ENCODE measurements at places on chromosomes 2 and 18.

DNA sequence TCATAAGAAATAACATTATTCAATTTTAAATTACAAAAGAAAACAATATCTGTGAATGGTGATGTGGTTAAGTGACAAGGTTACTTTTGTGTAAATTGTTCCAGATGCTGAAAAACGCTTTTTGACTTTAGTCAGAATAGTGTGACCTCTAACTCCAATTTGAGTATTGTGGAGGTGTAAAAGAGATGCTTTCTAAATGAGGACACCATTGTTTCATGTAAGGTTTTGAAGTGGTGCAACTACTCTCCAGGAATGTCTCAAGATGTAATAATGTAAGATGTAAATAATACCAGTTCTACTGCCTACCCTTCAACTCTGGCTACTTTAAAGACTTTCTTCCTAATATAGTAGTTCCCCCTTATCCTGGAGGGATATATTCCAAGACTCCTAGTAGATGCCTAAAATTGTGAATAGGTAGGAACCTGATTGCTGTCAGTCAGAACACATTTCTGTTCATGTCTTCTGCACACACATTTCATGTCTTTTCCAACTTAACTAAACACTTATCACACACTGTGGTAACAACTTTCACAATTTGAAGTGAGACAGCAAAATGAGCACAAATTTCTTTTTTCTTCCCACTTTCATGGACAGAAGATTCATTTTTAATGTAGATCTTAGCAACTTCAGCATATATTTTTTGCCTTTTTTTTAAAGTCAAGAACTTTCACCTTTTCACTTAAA lies 39.1 kb upstream of the PPP1R1C start:
- no peak for DNase-seq

DNA sequence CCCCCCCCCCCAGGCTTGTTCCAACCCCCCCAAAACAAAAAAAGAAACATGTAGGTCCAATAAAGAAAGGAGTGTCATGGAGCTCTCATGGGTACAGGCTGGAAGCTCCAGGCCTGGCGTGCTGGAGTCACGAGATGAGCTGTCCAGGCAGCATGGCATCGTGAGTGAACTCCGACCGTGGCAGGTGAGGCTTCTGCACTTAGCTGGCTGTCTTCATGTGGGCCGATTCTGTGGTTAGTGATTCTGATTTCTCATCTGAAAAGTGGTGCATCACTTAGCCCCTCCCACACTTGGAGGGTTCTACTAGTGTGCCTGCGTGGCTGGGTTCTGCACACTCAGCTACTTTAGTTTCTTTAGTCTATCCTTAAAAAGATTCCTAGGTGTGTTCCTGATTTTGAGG lies 126.4 kb upstream of the MGAT5 start:
- peak; percentile 51 for DNase-seq

DNA sequence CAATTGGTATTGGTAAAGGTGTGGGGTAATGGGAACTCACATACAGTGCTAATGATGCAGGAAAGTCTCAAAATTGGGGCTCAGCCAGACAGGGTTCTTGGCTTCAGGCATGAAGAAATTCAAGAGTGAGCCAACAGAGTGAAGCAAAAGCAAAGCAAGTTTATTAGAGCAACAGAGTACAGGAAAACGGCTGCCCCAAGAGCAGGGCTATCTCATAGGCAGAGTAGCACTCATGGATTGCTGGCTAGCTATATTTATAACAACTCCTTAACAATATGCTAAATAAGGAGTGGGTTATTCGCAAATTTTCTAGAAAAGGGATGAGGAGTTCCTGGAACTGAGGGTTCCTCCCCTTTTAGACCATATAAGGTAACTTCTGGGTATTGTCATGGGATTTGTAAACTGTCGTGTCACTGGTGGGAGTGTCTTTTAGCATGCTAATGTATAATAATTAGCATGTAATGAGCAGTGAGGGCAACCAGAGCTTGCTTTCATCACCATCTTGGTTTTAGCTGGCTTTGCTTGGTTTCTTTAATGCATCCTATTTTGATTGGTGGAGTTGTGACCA lies 233.8 kb upstream of the NOL4 start:
- DNase-seq: no peak

GRCh38 chr2:170341684-170342623 lies 164.0 kb downstream of the MYO3B start:
- no peak for DNase-seq

DNA sequence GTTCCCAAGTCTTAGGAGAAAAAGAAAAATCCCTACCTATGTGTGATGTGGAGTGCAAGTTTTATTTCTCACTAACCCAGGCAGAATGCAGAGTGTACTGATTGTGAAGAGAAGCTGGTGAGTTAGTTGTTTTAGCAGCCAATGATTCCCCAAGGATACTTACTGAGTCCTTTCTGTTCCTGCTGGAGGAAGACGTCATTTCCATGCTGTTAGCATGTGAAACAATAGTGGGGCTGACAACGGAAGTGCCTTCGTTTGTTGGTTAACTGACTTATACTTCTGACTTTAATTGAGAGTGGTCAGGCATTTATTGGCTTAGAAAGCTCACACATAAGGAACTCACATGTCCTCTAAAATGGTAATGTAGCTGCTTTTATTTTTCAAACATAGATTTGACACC lies 180.6 kb downstream of the MC4R start:
- no peak for DNase-seq

DNA sequence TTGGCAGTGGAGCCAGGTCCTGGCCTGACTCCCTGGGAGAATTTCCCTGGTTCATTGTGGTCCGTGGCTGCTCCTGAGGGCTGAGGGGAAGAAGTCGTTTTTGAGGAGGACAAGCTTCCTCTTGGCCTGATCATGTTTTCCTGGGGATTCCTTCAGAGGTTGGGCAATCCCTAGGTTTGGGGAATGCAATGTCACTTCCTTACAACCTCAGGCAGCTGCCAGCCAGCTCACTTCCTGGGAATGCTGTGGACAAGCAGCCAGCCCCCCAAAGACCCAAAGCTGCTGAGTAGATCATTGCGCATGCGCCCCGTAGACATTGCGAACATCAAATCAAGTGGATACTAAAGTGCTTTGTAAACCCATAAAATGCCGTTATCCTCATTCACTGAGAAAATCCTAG lies 7.7 kb upstream of the DNMT3A start:
- no peak for DNase-seq

DNA sequence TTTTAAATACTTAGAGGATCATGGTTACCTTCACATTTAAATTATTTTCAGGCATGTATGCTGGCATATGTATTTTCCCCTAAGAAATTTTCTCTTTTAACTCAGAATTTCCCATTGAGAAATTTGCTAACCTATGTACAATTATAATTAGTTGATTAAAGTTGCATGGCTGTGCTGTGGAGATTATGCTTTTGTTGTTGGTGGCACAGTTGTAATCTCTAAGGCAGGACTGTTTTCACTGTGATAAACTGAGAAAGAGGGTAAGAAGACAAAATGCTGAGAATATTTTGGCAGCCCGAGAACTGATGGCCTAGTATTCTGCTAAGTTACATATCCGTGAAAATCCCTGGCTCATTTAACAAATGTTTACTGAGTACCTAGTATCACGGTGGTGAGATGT lies 1.4 kb downstream of the VRK2 start:
- DNase-seq: no peak

GRCh38 chr2:148932536-148932935 lies 57.5 kb downstream of the KIF5C start:
- no peak for DNase-seq

- DNase-seq: no peak
Observed at GRCh38 chr2:26412091-26412673, 10.5 kb downstream of the DRC1 start.

DNA sequence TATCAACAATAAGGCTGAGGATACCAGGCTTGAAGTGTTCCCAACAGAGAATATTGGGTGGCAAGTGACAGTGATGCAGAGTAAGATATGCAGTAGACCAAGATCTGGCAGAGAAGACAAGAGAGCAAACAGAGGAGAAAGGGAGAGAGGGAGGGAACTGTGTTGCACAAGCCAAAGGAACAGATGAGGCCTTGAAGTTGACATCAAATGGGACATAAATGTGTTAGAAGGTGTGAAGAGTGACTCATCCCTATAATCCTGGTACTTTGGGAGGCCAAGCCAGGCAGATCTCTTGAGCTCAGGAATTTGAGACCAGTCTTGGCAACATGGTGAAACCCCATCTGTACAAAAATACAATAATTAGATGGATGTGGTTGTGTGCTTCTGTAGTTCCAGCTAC lies 342.9 kb downstream of the PARD3B start:
- DNase-seq: no peak

DNA sequence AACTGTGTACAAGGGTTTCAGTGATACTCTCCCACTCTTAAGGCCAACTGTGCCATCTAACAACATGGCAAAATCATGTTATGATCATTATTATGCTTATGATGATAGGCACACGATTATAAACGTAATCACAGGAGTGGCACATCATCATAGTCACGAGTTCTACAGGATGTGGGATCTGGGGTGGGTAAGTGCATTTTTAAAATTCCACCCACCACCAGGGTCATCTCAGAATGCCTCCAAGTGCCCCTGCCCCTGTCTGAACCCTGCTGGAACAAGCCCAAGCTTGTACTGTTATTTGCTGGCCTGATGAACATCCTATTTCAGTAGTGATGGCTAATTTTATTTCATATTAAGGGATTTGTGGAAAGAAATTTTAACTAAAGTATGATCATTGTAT lies 117.8 kb downstream of the PTPRM start:
- no peak for DNase-seq

DNA sequence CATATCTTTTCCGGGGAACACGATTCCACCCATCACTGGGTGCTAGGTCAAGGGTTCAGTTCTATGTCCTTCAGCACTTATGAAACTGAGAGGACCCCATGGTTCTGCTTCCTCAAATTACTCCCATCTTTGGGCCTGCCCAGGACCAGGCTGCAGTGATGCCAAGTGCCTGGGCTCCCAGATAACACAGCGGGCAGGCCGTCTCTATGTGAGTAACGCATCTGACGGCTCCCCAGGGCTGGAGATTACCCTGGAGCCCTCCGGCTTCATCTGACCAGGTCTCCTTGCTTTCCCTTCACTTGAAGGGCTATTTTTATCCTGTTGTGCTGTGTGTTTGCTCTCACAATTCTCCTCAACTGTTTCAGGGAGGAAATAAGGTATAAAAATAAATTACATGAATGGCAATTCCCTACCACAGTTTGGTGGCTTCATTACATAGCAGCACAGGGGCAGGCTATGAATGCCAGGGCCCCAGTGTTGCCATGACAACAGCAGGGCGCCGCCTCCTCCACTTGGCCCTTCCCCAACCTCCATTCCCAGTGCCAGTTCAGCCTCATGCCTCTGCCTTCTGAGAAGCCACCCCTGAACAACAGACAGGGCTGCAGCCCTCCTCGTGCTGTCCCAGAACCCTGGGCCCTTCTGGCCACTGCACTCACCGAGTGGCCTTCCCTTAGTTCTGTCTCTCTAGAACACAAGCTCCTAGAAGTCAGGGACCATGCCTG lies 25.4 kb upstream of the TMEM131 start:
- no peak for DNase-seq

DNA sequence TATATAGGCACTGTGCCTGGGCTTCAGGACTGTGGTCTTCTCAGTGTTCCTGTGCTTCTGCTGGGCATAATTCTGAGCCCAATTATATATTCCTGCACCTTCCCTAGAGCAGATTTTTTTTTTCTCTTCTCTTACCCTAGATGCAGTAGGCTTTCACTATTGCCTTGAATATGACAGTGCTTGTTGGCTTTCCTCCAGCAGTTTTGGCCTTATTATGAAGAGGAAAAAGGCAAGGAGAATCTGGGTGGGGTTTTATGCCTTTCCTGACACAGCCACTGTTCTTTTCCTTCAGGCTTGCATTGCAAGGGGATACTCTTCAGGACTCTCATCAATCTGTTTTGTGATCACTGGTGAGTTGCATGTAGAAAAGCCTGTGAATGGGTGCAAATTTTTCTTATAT lies 221.9 kb upstream of the CELF4 start:
- DNase-seq: no peak

DNA sequence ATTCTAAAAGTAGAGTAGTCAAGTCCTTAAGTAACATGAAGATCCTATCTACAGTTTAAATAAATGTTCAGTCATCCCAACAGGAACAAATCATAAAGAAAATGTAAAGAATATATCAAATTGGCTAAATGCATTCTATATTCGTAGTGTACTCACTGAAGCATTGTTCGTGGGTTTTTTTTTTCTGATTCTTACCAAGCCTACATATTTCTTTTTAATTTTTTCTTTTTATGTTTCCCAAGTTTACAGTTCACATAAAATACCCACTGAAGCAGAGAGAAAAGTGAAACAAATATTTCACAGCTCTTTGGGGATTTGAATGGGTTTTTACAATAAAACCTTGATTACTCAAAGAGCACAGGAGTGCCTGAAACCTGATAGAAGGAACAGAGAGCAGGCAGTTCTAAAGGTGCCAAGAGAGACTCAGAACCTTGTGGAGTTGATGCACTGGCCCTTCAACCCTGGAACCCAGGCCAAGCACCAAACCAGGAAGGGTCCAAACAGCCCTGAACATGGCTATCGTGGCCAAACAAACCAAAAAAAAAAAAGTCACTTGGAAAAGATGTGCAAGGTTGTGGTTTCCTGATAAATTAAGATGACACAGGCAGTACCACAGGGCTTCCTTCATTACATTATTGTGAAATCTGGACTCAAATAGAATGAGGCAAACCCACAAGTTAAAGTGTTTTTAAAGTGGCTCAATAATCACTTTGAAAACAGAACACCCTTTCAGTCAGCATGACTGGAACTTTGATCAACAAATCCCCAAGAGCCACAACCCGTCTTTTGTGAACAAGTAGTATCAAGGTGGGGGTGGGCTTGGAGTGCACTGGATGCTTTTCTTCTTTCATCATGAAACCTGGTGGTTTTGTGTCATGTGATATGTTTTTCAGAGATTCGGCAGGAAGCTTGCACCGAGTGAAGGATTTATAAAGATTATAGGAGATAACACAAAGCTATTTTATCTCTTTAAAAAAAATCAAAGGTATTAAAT lies 245.0 kb upstream of the FN1 start:
- no peak for DNase-seq

GRCh38 chr18:58896734-58897508 lies 32.2 kb downstream of the ZNF532 start:
- DNase-seq: no peak

DNA sequence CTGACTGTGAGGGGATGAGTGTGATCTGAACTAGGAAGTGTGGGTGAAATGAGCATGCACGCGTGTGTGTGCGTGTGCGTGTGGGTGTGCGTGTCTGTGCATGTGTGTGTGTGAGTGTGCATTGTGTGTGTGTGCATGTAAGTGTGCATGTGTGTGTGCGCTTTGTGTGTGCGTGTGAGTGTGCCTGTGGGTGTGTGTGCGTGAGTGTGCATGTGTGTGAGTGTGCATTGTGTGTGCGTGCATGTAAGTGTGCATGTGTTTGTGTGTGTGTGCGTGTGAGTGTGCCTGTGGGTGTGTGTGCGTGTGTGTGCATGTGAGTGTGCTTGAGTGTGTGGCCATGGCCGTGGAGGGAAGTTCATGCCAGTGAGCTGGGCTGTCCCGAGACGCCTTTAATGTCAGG lies 76.3 kb downstream of the RTP5 start:
- DNase-seq: no peak

DNA sequence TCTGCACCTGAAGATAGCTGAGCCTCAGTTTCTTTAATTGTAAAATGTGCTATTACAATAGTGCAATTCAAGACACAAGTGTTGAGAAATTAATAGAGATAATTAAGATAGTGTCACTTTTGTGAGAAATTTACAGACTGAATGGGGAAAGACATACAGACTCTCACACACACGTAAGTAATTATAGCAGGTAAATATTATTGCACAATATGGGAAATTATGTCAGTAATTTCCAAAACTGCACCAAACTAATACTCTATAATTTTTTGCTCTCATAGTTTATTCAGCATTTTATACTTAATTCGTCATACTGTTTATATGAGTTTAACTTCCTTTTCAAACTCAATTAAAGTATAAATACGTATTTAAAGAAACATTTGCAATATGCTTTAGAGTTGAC lies 124.9 kb upstream of the GYPC start:
- DNase-seq: no peak

Measured in activated CD4-positive, alpha-beta T cell treated with anti-CD3 and anti-CD28 coated beads for 24 hours (primary cell).